ENCODE measurements at places on chromosomes 7 and 10. TPM values are rescaled to one million over a fixed set of nuclear protein-coding genes. Genes with fewer than 3 reads are reported as not detected.

The STN1 gene
- total RNA-seq = 28.6 TPM

GRCh38 chr7:81267508-81267907 is 348.7 kb upstream of the SEMA3C start:
- DNase-seq = no peak

The ATP6V0A4 gene
- total RNA-seq = not detected

GRCh38 chr7:122883049-122883680 is 3.1 kb downstream of the CADPS2 start:
- DNase-seq = no peak

- DNase-seq = no peak
Observed at GRCh38 chr7:30463405-30464145, 15.0 kb downstream of the NOD1 start.

DNA sequence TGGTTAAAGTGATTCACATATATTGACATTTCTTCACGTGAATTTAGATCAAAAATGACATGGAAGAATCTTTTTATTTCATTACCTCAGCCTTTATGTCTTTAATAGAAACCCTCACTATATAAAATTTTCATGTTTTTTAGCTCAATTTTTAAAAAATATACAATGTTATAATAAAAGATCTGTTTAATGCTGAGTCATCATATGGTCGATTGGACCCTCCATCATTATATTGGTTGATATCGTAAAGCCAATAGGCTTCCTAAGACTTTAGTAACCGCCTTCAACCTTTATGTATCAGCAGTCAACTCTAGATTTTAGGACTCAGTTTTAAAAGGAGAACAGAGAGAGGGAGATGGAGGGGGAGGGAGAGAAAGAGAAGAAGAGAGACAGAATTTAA is 162.3 kb upstream of the FERD3L start:
- DNase-seq = no peak

The OR9A2 gene
- not detected for total RNA-seq

- DNase-seq = no peak
Observed at GRCh38 chr7:48049850-48050249, 14.5 kb downstream of the C7orf57 start.

GRCh38 chr10:26621889-26622711 is 75.4 kb upstream of the PDSS1 start:
- DNase-seq = no peak

- DNase-seq = no peak
Observed at GRCh38 chr10:19749185-19749729, 67.0 kb upstream of the PLXDC2 start.

DNA sequence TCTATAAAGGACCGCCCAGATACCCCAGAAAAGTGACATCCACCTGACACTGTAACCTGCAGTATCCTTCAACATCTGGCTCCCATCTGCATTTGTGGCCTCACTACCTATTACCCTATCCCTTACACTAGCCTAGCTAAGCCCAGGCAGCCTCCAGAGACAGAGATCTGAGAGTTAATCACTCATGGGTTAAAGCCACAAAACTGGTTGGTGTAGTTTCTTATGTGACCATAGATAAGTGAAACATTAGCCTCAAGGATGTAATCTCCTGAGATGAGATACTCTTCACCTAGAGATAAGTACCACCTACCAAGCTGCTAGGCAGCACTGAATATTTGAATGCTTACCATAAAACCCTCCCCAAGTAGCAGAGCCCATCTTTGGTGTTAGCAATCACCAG is 35.4 kb downstream of the CTTNBP2 start:
- no peak for DNase-seq

DNA sequence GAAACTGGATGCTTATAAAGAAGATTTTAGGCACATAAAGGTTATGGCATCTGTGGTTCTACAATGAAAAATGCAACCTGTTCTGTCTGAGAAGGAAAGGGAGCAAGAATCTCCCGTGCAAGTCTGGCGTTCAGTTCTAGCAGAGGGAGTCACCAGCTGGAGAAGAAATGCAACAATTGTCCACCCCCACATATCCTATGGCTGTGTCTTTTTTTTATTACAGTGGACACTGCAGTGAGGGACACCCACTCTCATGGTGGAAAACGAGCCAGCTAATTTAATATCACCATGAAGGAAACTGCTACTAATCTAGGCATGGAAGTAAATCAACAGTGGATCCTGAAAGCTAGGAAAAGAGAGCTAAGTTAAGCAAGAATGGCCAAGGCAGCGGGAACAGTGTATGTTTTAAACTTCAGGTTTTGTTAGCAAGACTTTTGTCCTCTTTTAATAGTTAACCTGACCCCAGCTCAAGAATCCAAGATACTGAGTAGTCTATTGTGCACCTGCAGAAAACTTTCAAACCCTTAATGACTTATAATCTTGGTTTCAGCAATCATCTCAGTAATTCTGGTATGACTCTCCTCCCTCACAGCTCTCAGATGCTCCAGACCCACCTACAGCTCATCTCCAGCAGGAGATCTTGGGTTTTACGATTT is 149.3 kb downstream of the FGFR2 start:
- DNase-seq = no peak

The AKR1C3 gene
- total RNA-seq = 23.3 TPM

DNA sequence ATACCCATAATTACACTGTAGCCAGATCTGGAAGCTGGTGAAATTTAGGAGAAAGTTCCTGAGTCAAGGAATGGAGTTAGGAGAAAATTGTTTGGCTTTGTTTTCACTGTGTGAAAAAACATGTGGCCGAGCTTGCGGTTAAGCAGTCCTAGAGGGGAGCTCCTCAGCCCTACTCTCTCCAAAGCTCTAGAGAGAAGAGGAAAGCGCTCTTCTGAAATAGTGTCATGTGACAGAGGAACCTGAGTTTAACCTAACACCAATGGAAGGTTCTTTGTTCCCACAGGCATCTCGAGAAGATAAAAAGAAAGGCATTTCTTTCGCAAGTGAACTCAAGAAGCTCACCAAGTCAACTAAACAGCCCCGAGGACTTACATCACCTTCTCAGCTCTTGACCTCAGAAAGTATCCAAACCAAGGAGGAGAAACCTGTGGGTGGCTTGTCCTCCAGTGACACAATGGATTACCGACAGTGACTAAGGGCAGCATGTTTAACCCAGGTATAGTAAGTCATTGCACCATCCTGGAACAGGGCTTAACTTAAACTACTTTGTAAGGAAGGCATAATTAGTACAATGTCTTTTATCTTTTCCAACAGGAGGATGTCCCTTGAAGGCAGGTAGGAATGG is 38.0 kb downstream of the NOC3L start:
- no peak for DNase-seq

DNA sequence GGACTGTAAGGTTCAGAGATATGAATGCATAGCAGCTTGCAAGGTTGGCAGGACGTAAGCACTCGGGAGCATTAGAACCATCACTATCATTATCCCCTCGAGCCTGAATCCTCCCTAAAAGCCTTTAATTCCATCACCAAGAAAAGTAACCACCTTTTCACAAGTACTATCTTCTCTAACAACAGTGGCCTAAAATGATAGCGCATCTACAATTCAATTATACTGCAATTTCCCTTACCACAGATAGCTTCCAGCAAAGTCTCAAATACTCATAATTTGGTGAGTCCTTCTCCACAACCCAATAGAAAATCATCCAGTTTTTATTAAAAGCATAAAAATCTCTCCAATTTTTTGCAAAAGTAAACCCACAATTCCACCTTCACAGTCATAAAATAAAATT is 42.0 kb downstream of the COL1A2 start:
- no peak for DNase-seq

Data from heart left ventricle (tissue), 16 donors.